ENCODE measurements at places on chromosomes 7 and 10. TPM values are rescaled to one million over a fixed set of nuclear protein-coding genes. Genes with fewer than 3 reads are reported as not detected.

Gene CTAGE15
- 1.4 TPM for total RNA-seq

Gene SLC13A4
- 0.14 TPM for total RNA-seq

Gene MOGAT3
- not detected for total RNA-seq

- peak; percentile 54 for DNase-seq
Observed at GRCh38 chr10:29535012-29535777, 99.6 kb downstream of the SVIL start.

GRCh38 chr7:33156441-33156840, 27.1 kb downstream of the BBS9 start:
- no peak for DNase-seq

GRCh38 chr7:133742709-133743538, 384.2 kb upstream of the LRGUK start:
- no peak for DNase-seq

DNA sequence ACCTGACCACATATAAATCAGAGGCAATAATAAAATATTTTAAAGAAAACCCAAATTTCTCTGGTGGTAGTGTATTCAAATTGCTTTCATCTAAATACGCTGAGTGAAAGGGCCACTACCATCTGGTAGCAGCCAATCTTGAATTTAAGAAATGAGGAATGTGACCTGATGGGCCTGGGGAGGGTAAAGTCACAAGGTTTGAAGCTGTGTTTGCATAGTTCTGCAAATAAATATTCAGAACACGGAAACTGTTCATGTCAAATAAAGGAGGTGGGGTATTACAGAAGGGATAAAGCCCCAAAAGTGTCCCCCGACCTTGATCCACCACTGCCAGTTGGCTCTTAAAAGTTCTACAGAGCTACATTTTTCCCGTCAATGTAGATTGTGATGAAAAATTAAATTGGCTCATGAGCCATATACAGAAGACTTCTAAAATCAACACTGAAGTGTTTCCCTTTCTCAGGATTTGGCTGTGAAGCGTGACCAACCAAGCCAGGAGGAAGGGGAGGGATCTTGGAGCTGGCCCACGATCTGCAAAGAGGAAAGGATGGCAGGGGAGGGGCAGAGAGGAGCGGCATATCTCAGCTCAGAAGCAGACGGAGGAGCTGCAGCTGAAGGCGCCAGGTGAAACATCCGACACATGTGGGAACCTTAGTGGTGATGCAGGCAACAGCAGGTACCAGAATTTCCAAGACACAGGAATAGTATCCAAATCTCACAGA, 39.6 kb downstream of the MPP7 start:
- DNase-seq = no peak

GRCh38 chr10:12697764-12698163, 303.7 kb downstream of the CCDC3 start:
- no peak for DNase-seq

DNA sequence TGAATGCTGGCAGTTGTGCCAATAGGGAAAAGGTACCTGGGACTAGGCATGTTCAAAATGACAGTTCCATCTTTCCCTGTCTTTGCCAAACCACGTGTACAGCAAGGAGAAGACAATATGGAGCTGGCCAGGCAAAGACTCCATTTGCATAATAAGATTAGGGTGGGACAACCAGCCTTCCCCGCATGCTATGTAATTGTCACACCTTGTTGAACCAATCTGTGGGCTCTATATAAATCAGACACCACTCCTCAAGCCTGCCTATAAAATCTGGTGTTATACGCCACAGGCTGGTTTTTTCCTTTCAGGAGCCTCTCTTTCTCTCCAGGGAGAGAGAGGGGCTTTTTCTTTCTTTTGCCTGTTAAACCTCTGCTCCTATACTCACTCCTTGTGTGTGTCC, 11.0 kb upstream of the NUB1 start:
- DNase-seq = no peak
